Stimulated activated CD4-positive, alpha-beta T cell treated with anti-CD3 and anti-CD28 coated beads, Interleukin-15, amount 100 ng/mL, for 1 hour (primary cell): ENCODE measurements at places on chromosomes 3 and 15.

DNA sequence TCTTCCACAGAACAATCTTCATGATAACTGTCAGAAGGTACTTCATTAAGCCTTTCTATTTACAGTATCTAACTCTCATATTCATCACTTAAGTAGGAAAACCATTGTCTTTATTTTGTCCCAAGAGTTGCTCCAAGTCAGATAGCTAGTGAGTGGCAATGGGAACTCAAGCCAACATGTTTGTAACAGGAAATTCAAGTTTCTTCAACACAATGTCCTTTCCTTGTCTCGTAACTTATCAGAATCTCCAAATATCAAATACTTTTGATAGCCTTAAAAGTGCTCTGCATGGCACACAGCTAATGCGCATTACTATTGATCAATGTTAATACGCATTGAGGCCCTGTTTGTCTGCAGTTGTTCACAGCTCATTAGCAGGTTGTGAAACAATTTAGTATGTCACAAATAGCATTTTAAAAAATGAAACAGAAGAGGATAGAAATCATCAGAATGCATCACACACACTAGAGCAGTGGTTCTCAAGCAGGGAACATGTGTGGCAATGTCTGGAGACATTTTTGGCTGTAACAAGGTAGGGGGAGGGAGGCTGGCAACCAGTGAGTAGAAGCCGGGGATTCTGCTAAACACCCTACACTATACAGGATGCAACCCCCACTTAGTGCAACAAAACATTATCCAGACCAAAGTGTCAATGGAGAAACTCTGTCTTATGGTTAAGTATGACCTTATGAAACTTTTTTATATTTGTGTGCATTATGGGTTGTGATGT lies 27.5 kb downstream of the BTLA start:
- DNase-seq: no peak

DNA sequence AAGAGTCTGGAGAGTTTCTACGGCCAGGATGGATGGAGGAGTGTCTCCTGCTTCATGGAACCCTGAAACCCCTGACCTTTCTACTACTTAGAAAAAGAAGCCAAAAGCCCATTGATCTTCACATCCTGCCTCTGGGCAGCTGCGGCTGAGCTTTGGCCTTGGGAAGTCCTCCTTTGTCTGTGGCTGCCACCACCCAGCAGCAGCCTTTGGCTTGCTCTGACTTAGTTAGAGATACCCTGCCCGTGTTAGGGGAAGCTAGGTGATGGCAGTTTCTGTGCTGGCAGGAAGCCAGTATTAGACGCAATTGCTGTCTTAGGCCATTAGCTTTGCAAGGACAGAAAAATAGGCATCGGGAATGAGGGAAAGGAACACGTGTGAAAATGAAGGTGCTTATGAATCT lies 18.8 kb downstream of the APH1B start:
- no peak for DNase-seq

DNA sequence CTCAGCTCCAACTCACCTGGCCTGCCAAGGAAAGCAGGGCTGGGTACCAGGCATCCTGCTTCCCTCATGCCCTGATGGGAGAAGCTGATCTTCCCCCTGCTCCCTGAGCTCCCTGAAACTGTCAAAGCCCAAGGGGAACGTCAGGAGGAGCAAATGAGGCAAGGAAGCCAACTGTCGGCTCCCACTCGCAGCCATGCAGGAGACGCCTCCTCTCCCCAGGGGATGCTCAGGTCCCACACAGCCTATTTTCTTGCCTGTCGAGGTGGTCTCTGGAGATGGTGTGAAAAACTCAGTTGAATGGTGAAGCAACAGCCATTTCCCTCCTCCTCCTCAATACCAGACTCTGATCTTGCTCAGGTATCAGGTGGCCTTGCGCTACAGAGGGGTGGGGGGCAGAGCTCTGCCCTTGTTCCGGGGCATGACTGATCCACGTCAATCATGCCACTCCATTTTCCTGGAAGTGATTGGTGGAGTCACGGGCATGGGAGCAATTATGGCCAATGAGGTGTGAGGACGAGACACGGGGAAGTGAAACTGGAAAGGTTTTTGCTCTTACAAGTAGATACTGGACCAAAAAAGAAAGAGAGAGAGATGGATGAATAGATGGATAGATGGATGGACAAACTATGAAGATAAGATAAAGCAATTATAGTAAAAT lies 58.2 kb downstream of the SLC6A1 start:
- DNase-seq: no peak

- DNase-seq: no peak
Measured at GRCh38 chr3:189502256-189502655, 128.9 kb upstream of the TP63 start.

DNA sequence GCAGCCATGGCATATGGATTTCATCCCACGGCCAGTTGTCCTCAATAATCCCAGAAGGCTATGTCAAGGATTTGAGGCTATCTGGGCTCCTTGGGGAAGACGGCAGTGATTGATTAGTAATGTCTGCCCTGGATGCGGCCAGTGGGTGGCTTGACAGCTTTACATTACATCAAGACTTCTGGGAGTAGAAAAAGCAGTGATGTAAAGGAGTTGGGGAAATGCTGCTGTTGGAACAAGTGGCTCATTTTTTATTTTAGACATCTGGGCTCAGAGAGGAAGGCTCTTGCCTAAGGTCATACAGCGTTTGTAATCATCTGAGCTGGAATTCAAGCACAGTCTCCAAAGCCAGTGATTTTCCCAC lies 94.1 kb downstream of the FLNB start:
- no peak for DNase-seq

DNA sequence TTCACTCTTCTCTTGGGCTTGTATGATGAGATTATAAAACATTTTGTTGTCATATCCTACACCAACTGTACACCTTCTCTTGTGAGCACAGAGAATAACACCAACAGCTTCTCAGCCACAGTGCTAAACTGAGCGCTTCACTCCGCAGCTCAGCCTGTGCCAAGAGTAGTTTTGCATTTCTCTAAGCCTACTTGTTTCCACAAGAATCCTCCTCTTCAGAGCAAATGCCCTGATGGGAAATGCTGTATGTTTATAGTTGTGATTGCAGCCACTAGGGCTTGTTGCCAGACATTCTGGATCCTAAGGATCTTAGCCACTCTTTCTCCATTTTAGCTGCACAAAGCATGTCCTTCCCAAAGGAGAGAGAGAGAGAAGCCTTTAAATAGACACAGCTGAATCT lies 138.8 kb upstream of the PLXND1 start:
- no peak for DNase-seq
